Breast epithelium (tissue), 4 donors: ENCODE measurements at places on chromosomes 12 and 14.

- DNase-seq = peak; percentile 65
Measured at GRCh38 chr12:67269633-67270573, 745 bp downstream of the CAND1 start.

DNA sequence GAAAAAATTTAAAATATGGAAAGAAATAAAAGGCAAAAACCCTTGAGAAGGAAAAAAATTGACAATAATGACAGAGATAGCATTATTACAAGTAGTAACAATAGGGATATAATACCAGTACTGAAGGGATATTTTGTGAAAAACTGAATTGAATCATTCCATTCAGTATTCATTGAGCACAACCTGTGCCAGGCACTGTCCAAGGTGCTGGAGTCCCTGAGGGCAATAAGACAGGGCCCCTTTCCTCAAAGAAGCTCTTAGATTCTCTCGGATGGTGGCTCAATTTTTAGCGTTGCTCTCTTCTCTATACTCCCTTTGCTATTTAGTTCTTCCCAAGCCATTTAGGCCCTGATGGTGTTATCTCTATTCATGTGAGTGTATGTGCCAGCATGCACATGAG is 34.3 kb upstream of the GAS2L3 start:
- DNase-seq = no peak

GRCh38 chr12:130236446-130236845 is 74.2 kb downstream of the FZD10 start:
- no peak for DNase-seq

DNA sequence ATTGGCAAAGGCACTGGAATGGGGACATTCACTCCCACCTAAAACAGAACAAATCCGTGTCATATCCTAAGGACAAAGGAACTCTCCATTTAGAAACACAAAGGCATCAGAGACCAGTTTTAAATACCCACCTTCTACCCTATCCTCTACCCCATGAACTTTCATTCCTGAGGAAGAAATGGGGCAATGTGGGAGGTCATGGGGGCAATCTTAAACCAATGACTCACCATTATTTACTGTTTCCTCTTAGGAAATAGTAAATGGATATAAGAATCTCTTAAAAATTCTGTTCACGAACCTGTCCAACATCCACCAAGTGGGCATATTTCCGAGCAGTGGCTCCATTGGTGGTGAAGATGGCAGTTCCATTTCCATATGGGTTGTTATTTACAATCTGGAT is 19.4 kb downstream of the ALDH6A1 start:
- DNase-seq = no peak

DNA sequence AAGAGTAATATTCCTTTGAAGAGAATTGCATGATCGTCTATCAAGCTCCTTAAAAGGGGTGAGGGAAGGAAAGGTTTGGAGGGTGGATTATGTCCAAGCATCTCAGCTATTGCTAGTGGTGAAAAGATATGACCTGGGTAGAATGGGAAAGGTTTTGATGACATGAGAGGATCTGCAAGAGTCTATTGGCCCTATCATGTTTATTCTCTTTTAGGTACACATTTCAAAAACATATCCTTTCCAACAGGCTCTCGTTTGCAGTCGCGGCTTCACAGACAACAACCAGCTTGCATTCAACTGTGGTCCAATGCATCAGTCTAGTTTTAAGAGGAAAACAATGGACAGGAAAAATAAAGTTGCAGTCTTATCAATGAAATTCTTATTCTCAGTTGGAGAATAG is 17.1 kb downstream of the FOXG1 start:
- no peak for DNase-seq

DNA sequence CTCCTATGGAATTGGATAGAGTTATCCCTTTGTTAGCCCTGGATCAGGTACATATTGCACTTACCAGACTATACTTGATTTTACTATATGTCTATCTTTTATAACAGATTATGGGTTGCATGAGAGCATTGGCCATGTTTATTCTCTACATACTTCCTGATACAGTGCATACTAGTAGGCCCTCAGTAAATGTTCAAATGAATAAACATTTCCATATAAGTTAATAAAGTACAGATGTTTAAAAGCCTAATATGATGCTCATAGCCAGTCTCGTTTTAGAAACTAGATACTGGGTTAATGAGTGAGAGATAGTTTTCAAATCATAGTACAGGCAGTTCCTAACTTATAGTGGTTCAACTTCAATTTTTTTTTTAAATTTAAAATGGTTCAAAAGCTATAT is 39.5 kb upstream of the TOMM20L start:
- DNase-seq = no peak

DNA sequence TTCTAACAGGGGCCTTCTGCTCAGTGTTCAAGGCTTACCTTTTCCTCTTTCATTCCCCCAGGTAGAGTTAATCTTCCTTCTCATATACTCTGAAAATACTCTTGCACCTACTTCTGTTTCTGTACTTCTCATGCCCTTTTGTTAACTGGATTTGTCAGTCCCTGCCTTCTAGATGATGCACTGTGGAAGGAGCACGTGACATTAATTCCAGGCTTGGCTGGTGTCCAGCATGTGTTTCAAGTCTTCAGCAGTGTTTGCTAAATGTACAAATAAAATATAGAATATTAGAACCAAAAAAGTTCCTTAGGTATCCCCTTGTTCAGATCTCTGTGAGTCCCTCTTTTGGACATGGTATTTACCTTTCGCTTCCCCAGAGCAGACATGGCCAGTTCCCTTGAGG is 27.9 kb upstream of the EVL start:
- no peak for DNase-seq

DNA sequence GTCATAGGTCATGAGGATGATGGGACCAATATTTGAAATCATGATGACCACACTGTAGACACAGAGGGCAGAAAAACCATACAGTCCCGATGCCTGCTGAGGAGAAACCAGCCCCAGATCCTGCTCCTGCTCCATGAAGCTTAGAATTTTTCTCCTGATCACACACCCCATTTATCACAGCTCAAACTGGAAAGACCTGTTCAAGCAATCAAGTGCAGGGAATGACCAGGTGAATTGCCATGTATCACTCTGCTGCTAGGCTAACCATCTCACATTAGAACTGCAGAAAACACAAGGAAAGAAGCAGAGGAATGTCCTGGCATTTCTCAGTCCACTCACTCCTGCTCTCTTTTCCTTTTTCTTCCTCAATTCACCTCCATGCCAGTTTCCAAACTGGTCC is 18.1 kb downstream of the MANSC1 start:
- no peak for DNase-seq

- no peak for DNase-seq
Measured at GRCh38 chr12:25652371-25652770, 99.3 kb upstream of the LMNTD1 start.

DNA sequence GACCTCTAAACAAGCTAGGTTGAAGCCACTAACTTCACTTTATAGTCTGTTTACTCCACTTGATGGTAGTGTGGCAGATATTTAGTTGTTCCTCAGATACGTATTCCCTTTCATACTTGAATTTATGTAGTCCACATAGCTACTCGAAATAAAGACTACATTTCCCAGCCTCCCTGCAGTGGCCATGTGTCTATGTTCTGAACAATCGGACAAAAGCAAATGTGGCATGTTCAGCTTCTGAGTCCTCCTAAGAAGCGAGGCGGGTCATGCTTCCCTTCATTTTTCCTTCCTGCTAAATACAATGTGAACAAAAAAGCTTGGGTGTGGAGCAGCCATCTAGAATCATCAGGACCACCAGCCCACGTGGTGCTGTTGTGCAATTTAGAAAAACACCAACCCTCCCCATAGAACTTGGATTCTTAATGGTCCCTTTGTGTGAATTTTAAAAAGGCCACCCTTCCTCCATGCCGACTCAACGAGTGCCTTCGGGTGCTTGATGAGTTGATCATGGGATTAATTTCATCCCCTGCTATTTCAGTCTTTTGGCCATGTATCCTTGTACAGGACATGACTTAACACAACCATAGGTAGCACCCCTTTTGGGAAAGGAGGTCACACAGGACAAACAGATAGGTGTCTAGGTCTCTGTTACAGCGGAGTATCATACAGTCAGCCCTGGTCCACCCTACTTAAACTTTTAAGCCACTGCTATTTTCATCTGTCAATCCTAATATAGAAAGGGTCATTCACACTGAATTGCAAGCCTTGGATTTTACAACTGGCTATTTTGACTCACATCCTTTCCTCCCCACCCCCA is 60.7 kb downstream of the ZFC3H1 start:
- DNase-seq = no peak

- DNase-seq = no peak
Measured at GRCh38 chr12:83920821-83921547, 991.6 kb downstream of the SLC6A15 start.

DNA sequence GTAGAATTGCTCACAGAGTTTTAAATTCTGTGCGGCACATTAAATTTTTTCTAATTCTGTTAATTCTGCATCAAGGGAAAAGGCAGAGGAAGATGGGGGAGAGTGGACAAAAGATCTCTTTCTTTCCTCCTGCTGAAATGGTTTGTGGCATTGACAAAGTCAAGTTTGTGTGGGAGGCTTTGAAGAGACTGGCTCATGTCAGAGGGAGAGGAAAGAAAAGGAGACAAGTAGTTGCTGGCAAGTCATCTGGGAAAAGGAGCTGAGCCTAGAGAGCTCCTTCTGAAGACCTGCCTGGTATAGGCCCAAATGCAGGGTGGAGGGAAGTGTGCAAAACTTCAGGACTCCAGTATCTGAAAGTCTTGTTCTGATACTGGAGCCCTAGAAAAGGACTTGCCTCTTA is 36.3 kb downstream of the TTLL5 start:
- no peak for DNase-seq

DNA sequence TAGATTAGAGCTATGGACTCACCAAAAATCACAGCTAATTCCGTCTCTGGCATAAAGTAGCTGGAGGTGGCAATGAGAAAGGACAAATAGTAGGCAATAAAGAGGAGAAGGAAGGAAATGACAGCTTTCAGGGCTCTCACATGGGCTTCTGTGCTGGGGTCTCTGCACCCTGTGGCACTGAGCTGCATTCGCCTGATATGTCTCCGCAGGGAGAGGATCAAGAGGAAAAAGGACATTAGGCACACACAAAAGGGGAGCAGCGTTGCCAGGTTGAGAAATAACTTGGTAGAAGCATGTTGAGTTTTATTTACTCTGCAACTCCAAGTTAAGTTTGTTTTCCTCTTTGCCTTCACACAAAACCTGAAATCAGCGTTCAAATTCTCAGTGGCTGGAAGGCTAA is 686 bp downstream of the TAS2R7 start:
- DNase-seq = no peak

- DNase-seq = no peak
Measured at GRCh38 chr14:69772082-69773017, 5.4 kb downstream of the SRSF5 start.

DNA sequence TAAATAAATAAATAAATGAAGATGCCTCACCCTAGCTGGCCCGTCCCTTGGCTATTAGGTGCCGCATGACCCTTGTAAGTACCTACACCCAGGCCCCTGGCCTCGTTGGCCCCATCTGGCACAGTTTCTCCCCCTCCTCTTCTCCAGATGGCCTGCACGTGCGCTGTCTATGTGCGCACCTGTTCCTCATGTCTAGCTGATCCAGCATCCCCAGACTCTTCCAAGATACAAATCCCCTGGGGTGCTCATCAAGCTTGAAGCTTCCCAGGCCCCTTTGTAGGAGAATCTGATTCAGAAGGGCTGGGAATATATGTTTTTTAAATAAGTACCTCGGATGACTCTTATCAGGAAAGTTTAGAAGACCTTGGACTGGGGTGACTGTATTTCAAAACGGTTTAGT is 133.3 kb downstream of the CHST11 start:
- DNase-seq = no peak

DNA sequence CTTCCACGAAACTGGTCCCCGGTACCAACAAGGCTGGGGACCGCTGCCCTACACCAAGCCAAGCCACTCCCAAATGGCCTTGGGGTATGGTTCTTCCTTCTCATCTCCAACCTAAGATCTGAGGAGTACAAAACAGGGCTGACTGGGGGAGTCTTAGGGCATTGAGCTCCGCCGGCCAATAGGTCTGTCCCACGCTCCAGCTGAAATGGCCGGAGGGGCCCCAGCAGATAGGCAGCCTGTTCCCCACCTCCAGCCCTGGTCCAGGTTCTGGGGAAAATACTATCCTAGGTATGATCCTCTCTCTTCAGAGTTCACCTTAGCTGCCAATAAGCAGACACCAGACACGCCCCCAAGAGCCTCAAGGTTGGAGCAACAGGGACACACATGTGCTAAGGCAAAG is 90.2 kb downstream of the ACTN1 start:
- peak; percentile 40 for DNase-seq

- no peak for DNase-seq
Measured at GRCh38 chr14:68426661-68427549, 366.0 kb downstream of the ZFP36L1 start.
